ENCODE measurements at places on chromosomes 2 and 18.

DNA sequence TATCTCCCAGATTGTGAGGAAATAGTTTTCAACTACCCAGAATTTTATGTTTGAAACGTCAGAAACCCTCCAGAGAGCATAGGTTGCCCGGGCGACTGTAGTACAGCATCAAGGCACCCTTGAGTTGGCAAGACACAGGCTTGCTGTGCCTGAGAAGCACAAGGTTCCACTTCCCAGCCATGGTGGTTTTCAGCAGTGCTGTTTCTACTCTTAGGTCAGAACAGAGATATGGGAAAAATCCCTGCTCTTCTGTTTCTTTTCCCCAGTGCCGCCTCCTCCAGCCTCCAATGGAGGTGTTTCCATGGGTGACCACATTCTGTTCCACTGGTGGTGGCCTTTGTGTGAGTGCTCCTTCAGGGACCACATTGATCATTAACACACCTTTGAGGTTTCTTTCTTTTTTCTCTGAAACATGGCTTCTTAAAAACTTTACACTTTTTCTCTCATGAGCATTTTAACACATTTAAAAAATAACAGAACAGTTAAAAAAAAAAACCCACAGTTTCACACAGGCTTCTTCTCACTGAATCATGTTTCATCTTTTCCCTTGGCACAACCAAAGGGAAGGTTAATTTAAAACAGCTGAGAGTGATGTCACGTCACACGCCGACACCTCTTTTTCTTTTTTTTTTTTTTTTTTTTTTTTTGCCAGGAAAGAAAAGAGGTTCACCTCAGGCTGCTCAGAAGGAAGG is 229.3 kb upstream of the HDAC4 start:
- DNase-seq: no peak

DNA sequence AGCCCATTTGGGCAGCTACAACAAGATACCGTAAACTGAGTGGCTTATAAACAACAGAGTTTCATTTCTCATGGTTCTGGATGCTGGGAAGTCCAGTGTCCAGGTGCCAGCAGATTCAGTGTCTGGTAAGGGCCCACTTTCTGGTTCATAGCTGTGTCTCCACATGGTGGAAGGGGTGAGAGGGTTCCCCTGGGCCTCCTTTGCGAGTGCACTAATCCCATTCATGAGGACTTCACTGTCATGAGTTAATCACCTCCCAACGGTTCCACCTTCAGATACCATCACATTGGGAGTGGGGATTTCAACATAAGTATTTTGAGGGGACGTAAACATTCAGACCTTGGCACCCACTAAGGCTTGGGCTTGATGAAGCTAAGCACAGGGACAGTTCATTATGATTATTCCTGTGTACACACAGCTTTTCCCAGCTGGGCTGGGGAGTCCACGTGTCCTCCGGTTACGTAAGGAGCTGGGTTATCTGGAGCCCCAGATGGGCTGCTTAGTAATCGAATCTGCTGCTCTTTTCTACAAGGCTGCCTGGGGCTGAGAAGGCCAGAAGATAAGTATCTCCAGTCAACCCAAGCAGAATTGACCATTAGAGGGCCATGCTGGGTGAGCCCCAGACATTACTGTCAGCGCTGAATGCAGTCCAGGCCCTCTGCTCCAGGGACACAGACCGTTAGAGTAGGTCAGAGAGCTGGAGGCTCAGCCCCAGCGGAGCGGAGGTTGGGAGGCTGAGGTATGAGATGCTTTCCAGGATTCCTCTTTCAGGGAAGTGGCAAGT is 42.7 kb downstream of the EPAS1 start:
- DNase-seq: no peak

- no peak for DNase-seq
Observed at GRCh38 chr2:152098496-152099366, at the start of gene CACNB4. TSS of gene CACNB4 (minus strand) at chr2:152099044.

GRCh38 chr2:145016711-145017110 is 496.8 kb upstream of the ZEB2 start:
- DNase-seq: no peak

- DNase-seq: no peak
Observed at GRCh38 chr18:53080687-53081086, 740.7 kb downstream of the DCC start.

DNA sequence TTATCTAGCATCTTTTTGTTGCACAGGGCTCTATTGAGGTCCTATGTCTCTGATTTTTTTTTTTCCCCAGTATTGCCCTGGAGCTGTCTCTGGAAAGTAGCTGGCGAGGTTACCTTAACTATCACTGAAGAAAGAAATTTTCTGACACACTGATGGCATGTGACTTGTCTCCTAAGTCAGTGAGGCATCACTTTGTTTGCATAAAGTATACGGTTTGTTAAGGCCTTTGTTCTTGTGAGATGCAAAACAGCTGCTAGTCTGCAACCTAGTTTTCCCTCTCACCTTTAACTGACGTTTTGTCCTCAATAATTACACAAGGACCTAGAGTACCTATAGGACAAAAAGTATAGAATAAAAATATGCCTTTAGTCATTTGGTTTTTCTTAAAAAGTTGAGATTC is 41.8 kb downstream of the UBXN4 start:
- DNase-seq: no peak

DNA sequence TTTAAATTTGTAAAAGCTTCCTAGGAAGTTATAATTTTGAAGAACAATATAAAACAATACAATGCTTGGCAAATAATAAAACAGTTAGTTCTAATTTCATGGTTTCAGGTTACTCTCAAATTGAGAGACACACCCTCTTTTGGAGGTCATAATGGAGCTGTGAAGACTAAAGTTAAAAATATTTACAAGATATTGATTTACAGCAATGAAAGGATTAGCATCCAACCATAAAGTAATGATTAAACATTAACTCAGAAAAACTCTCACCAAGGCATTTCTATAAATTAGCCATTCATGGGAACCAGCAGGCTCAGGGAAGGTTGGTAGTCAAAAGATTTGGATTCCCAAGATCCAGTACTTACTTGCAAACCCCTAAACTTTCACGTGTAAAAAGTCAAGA is 6.4 kb downstream of the DPP4 start:
- no peak for DNase-seq

GRCh38 chr2:121902171-121902591 is 146.7 kb downstream of the TSN start:
- no peak for DNase-seq

DNA sequence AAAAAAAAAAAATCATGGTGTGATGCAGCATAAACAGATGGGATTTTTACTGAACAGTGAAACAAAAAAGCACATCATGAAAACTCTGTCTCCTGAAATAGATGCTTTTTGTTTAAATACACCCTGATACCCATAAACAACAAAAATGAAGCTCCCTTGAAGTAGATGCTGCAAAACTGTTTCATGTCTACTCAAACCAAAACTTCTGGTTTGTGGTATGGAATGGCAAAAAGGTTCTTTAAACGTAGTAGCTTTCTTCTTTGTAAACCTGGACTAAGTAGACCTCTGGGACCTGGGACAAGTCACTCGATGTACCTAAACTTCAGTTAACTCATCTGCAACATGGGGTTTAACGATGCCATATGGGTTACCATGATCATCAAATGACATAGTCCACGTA is 64.4 kb upstream of the RAPH1 start:
- no peak for DNase-seq

- no peak for DNase-seq
Observed at GRCh38 chr2:96687711-96688640, 45.4 kb downstream of the FER1L5 start.

- DNase-seq: no peak
Observed at GRCh38 chr2:9160732-9161131, 45.9 kb upstream of the ASAP2 start.

DNA sequence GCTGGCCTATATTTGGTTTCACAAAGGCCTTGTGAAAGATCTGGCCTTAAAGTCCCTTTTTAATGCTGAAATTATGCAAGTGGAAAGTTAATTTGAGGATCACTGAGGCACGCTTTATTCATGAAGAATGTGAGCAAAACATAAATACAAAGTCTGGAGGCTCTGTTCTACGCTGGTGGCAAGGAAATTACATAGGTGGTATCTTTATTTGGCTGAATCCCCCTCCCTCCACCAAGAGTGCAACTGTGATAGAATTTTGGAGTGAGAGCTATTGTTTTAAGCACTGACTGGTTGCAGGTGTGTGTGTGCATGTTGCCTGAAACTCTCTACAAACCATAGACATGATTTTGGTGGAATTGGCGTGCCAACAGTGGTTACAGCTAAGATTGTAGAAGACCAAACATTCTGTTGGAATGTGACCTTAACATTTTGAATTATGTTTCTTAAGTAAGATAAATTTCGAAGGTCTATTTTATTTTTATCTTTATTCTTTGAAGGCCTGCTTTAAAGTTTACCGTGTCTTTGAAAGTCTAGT is 114.3 kb downstream of the SPTBN1 start:
- no peak for DNase-seq

DNA sequence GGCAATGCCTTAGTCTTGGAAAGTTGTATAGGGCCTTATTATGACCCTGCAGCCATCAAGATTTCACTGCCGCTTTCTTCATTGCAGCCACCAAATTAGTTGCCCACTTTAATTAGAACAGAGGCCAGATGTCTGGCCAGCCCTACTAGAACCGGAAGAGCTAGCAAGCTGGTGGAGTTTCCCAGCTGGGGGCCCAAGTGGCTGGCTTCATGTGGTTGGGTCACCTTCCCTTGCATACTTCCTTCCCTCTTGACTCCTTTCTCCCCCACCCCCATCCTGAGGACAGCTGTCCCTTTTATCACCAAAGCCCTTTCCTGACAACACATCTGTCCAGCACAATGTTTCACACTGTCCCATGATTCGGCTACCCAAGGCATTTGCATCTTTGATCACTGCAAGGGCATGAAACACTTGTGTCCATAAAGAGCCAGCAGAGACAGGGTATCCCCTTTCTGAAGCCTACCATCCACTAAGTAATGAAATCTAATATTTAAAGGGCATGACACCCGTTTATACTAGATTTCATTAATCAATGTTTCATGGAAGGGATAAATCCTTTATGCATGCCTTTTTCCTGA is 187.2 kb downstream of the BCL11A start:
- no peak for DNase-seq

DNA sequence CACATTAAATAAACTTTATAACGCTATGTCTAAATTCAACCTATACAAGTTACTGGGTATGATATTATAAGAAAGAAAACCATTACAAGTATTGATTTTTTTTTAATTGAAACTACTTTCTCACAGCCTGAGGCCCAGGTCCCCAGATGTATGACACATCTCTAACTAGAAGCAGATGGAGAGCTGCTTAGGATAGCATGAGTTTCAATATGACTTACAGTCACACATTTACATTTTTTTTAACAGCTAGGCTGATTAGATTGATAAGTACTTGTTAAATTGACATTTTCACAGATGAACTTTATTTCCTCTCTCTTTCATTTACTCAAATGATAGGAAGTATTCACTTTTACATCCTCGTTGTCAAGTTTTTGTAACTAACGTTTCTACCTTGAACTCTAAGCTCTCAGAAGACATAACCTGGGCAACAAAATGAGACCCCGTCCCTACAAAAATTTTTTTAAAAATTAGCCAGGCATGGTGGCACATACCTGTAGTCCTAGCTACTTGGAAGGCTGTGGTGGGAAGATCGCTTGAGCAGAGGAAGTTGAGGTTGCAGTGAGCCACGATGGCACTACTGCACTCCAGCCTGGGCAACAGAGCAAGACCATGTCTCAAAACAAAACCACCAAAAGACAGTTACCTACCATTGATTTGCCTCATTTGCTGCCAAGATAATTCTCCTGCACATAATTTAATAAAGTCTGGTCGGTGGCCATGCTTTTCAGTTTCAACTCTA is 52.4 kb downstream of the STK39 start:
- no peak for DNase-seq
